ENCODE measurements at places on chromosomes 7 and 10.

DNA sequence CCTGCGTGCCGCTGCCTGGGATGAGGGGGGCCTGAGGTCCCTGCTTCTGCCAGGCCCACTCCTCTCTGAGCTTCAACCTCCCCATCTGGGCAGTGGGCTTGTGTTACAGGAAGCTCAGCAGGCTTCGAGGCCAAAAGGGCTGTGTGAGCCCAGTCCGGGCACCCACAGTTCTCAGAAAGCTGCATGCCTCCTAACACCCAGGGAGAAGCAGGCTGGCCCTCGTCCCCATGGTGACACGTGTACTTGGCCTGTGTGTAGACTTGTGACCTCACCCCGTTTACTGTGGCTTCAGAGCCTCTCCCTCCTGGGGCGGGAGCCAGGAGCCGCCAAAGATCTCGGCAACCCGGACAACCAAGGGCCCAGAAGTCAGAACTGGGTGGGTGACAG is 2.2 kb upstream of the GRIFIN start:
- DNase-seq = no peak

- DNase-seq = no peak
Measured at GRCh38 chr10:78253063-78253853, 219.6 kb downstream of the RPS24 start.

DNA sequence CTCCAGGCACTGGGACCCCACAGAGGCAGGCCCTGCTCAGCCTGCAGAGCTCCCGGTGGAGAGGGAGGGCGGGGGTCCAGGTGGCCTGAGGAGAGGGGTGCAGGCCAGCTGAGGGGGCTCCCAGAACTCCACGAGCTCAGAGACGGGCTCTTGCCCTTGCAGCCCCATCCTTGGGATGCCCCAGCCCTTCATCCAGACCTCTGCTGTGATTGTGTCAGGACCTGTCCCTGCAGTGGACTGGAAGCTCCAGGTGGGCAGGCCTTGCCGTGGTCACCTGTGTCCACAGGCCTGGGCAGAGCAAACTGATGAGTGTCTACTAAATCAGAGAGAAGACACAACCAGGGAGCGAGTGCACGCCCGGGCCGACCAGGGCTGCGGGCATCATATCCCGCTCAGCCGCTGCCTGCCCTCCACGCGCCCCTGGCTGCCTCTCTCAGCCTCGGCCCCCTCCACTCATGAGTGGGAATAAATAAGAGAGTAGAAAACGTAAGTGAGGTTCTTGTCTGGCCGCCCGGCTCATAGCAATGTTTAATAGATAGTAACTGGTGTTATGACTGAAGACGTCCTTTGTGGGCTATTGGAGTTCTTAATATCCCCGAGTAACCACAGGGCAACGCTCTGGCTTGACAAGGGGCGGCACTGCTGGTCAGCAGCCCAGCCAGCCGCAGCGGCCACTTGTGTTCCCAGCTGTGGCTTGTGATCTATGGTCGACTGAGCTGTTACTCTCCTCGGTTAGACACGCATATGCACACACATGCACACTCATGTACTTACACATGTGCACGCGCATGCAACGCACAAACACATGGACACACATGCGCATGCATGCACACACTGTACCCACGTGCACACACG is 105.6 kb downstream of the LHPP start:
- no peak for DNase-seq

DNA sequence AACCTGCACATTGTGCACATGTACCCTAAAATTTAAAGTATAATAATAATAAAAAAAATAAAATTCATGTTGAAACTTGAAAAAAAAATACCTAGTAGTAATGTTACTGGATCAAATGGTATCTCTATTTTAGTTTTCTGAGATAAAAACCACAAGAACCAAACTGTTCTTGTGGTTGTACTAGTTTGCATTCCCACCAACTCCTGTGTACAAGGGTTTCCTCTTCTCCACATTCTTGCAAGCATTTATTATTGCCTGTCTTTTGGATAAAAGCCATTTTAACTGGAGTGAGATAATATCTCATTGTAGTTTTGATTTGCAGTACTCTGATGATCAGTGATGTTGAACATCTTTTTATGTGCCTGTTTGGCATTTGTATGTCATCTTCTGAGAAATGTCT is 177.7 kb downstream of the KIF20B start:
- no peak for DNase-seq

GRCh38 chr7:38476764-38477163 is 154.4 kb downstream of the AMPH start:
- DNase-seq = no peak

DNA sequence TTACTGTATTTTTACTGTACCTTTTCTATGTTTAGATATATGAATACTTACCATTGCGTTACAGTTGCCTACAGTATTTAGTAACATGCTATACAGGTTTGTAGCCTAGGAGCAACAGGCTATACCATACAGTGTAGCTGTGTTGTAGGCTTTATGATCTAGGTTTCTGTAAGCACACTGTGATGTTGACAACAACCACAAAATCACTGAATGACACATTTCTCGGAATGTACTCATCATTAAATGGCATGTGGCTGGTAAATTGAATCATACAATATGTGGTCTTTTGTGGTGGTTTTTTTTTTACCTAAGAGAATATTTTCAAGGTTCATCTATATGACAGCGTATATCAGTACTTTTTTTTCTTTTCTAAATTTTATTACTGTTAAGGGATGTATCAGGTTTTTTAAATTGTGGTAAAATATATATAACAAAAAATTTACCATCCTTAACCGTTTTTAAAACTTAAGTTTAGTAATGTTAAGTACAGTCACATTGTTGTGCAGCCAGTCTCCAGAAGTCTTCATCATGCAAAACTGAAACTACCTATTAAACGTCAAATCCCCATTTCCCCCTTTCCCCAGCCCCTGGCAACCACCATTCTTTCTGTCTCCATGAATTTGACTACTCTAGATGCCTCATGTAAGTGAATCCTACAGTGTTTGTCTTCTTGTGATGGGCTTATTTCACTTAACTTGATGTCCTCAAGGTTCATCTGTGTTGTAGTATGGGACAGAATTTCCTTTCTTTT is 21.5 kb downstream of the BTAF1 start:
- no peak for DNase-seq

- DNase-seq = peak; percentile 71
Measured at GRCh38 chr7:105691680-105692564, 110.6 kb upstream of the EFCAB10 start.

- DNase-seq = no peak
Measured at GRCh38 chr7:919924-920341, 34.5 kb downstream of the ADAP1 start.

Measured in NCI-H446 (cell line).